ENCODE measurements at places on chromosomes 3 and 15.

DNA sequence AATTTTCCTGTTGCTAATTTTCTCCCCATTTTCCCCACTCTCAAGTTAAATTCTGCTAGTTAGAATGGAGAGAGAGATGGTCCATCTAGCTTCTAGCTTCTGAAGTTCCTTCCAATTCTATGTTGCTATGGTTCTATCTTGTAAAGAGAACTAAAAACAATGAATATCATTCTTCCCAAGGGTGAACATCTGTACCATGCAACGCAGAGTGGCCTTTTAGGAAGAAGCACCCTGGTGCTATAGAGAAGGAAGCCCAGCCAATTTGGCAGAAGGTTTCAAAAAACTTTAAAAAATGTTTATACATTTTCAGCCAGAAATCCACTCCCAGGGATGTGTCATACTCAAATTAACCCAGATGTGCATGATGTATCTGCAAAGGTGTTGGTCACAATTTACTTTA lies 149.1 kb downstream of the SEMA6D start:
- DNase-seq: no peak

DNA sequence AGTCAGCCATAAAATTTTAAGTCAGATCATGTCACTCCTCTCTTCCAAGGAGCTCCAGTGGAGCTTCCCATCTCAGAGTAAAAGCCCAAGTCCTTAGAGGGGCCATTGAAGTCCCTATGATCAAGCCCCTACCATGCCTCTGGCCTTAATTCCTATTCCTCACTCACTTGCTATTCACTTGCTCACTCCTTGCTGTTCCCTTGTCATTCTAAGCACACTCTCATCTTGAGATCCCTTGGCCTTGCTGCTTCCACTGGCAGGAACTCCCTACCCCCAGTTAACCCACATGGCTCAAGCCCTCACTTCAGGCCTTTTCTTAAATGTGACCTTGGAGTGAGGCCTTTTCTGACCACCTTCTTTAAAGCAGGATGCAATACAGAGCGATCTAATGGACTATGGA lies 12.3 kb upstream of the SECISBP2L start:
- DNase-seq: no peak

GRCh38 chr15:55661428-55661827 lies 73.3 kb upstream of the PYGO1 start:
- no peak for DNase-seq

DNA sequence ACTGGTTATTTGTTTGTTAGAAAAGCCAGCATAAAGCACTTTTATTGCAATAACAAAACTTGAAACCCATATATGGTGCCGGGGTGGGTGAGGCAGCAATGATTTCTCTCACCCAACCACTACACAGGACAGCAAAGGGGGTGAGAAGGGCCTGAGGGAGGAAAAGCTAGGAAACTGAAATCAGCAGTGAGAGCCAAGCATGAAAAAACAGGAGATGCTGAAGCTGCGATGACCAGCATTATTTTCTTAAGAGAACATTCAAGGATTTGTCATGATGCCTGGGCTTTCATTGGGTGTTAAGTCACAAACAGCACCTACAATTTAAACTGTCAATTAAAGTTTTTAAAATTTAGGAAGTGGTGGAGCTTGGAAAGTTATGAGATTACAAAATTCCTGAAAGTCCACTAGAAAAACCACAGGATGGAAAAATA lies 11.9 kb upstream of the TM4SF4 start:
- DNase-seq: no peak

DNA sequence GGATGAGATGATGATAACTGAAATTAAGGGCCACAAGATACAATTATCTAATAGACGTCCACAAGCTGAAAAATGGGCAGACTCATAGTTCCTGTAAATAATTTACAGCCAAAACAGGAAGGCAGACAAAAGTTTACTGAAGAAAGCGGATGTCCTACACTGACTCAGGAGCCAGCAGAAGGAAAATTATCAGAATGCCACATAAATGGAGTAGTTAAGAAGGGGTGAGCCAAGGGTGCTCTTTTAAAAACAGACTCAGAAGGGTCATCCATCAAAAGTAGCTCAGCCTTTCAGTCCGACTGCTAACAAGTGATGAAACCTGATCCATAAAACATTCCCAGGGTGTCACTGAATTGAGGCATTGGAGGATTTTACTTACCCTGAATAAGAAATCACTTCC lies 39.8 kb downstream of the TUSC7 start:
- DNase-seq: no peak

- no peak for DNase-seq
Observed at GRCh38 chr3:20074226-20075063, 34.2 kb downstream of the KAT2B start.

DNA sequence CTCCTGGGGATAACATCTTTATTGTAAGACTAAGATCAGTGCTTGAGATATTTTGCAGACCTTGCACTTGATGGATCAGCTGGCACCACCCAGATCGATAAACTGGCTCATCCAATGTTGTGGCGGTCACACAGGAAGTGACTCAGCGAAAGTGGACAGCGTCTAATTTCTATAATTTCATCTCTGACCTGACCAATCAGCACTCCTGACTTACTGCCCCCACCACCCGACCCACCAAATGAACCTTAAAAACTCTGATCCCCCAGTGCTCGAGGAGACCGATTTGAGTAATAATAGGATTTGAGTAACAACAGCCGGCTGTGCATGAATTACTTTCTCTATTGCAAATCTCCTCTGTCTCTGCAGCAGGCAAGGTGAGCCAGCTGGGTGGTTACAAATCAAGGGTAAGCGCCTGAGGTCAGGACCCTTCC lies 62.7 kb upstream of the RNU6-1 start:
- DNase-seq: no peak

- DNase-seq: no peak
Observed at GRCh38 chr15:90620379-90621067, 90.8 kb downstream of the CRTC3 start.

DNA sequence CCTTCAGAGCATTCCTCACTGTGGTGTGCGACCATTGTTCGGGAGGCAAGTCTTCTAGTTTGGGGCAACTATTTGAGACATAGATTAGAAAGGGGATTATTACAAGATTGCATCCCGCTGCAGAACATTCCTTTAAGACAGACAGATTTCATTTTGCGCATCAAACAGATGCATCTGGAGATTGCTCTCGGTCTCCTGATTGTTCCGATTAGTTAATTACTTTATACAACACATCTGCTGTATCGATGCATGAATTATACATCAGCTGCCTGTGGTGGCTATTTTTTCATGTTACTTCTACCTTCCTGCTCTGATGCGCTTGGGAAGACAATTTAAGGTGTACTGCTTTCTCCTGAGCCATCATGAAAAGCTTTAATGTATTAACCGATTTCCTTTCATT lies 10.0 kb downstream of the SATB1 start:
- no peak for DNase-seq

DNA sequence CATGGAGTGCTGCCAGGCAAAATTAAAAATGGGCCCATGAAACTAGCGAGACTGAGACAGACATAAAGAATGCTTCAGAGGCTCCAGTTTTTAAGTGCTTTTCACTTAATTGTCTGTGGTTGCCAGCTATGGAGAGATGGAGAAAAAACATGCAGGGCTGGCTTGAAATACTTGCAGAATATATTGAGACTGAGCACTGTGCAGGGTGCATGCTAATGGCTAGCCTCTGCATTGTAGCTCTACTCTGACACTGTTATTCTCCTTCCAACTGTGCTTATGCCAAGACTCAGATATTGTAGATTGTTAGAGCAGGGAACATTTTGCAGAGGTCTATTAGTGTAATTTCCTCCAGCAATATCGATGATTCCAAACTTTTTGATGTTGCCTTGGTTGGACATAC lies 735.0 kb downstream of the PDCD6IP start:
- DNase-seq: peak; percentile 30

DNA sequence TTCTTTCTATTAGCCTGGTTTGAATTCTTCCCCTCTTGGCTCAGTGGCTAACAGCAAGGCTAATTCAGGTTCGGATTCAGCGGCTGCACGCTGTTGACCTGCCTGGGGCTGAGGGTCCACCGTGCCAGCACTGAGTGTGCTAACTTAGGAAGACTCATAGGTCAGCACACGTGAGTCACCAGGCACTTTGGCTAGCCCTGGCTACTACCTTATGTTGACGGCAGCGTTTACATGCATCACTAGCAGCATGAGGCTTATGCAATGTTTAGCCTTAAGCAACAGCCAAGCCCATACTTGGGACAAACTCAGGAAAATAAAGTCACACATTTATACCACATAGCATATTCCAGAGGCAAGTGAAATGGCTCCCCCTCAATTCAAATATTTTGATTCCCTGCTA lies 137.7 kb downstream of the RAB11A start:
- DNase-seq: no peak

DNA sequence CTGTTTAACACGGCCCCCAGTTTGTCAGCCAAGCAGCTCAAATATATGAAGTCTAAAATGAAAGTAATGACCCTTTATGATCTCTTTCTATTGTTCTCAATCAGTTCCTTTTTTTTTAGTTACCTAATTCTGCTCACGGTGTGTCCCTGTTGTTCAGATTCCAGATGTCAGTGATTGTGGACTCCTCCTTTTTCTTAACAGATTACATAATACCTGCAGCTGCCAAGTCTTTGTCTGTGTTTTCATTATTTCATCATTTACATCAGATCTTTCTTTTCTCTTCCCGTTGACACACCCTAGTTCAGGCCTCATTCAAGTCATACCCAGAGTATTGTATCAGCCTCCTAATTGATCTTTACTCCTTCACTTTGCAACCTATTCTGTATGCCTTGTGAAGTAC lies 56.1 kb upstream of the SKIL start:
- no peak for DNase-seq

DNA sequence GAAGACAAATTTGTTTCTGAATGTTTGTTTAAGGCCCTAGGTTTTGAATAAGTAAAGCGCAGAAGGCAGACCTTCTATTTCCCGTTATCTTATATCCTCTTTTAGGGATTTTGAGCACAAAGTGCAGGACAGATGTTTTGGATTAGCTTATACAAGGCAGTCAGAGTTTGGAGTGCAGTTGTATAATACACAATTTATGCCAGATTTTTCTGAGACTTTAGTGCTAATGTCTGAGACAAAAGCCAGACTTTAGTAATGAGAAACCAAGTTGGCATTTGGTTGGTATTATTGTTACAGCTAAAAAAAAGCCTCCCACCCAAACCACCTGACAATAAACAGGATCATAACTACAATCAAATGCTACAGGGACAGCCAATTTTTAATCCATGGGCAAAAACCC lies 309.9 kb upstream of the SATB1 start:
- no peak for DNase-seq

DNA sequence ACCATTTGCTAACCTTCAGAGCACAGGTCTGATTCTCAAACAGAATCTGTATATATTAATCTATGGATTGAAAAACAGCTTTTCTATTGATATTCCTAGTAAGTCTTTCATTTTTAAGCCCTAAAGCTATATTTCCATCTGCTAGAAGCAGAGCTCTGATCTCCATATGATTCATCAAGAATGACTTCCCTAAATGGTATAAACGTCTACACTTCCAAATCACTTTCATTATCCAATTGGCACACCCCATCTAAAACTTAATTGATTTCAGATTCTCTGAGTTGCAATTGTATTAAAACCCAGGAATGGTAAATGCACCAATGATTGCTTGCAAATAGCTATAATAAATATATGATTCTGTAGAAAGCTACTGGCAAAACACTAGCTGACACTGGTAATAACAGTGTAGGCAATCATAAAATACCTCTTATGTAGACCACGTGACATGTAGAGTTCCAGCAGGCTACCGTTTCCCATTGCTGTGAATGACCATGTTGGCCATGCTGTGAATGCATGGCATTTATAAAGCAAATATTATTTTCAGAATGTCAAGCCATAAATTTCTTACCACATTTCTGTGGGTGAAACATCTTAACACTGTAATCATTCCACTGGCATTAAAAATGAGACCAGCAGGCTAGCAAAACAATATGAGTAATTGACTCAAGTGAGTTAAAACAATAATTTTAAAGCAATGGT lies 226.0 kb downstream of the ZMAT3 start:
- no peak for DNase-seq

GRCh38 chr15:32682569-32682968 lies 35.2 kb upstream of the GREM1 start:
- DNase-seq: no peak

- no peak for DNase-seq
Observed at GRCh38 chr15:68348081-68348480, 70.5 kb downstream of the FEM1B start.

GRCh38 chr3:61861410-61861809 lies 300.0 kb downstream of the PTPRG start:
- no peak for DNase-seq

GRCh38 chr15:36917411-36918267 lies 182.7 kb downstream of the MEIS2 start:
- DNase-seq: no peak

DNA sequence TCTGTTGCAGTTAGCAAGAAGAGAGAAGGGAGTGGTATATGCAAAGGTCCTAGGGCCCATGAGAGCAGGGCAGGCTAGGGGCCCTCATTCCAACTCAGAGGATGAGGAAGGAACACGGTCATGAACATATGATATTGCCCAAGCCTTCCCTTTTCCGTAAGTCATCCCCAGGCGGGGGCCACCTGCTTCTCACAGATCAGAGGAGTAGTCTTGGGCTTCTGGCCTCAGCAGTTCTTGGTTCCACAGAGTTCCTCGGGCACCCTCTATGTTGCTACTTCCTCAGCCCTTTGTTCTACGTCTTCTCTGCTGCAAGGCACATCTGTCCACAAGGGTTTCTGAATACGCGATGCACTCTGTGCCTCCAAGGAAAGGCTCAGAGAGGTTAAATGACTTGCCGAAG lies 25.3 kb downstream of the EPHB3 start:
- DNase-seq: no peak

DNA sequence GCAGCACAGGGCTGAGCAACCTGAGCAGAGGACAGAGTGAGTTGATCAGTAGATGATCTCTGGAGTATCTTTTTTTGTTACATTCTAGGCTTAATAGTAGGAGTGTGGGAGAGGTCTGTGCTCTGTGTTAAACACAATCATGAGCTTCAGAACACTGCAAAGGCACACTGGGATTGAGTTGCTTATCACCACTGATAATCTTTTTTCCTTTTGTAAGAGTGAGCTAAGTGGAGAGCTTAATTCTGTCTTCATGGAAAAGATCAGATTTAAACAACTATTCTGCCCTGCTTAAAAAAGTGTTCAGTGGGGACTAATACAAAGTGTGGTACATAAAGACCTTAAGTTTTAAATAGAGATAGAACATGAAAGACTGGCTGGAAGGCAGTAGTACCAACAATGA lies 1.1 kb downstream of the OR4F6 start:
- DNase-seq: no peak

- no peak for DNase-seq
Observed at GRCh38 chr3:53129344-53129743, 891 bp downstream of the RFT1 start.
